ENCODE measurements at places on chromosomes 16 and 17. TPM values are rescaled to one million over a fixed set of nuclear protein-coding genes. Genes with fewer than 3 reads are reported as not detected.
A peak's percentile ranks its signal among the peaks of the same experiment; 100 is the strongest.

DNA sequence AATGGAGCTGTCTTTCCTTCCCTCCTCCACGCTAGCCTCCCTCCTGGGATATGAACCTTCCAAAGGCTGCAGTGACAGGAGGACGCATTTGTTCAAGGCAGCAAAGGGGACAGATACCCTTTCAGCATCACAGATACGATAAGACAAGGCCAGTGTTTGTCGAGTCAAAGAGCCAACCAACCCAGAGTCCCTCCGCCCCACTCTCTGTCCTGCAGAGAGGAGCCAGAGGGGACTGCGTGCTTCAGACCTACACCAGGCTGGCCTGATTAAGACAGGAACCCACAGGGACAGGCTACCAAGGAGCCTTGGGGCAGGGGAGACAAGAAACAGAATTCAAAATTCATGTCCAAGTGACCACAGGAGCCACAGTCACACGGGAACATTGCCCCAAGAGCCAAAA lies 72.6 kb upstream of the CDH5 start:
- DNase-seq, result no peak
- H3K4me3 ChIP-seq, result no peak overlapping the region
- H3K27ac ChIP-seq, result no peak overlapping the region
- no peaks in the 10 kb centered on the region for H3K4me1 ChIP-seq

- H3K4me3 ChIP-seq, result no peak overlapping the region
- no peaks in the 10 kb centered on the region for H3K36me3 ChIP-seq
- no peak for DNase-seq
- H3K27ac ChIP-seq, result no peak overlapping the region
- H3K4me1 ChIP-seq, result peaks cover 34% of the 10 kb centered on the region
Measured at GRCh38 chr17:9309216-9309615, 266.4 kb downstream of the STX8 start.

DNA sequence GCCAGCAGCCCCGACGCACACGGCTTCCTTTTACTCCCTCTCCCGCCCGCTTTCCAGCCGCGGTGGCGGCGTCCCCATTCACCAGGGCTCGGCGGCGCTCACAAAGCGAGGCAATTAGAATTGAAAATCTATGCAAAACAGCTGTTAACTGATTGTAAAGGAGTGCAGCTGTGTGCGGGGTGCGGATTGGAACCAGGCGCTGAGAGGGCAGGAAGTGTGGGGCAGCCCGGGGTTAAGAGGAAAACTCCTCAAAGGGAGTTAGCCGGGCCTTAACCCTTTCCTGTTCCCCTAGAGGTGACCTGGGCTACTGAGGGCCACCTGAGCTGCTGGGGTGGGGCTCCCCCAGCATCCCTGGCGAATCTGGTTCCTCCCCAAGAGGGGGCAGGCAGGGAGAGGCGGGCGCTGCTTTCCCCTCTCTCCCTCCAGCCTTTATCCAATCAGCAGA lies 5.8 kb upstream of the GSE1 start:
- peak; percentile 60 for DNase-seq
- peaks cover 28% of the 10 kb centered on the region for H3K27me3 ChIP-seq
- H3K4me3 ChIP-seq, result peak overlapping the region; percentile 66
- H3K4me1 ChIP-seq, result peaks cover 71% of the 10 kb centered on the region
- no peaks in the 10 kb centered on the region for H3K36me3 ChIP-seq
- H3K27ac ChIP-seq, result no peak overlapping the region

DNA sequence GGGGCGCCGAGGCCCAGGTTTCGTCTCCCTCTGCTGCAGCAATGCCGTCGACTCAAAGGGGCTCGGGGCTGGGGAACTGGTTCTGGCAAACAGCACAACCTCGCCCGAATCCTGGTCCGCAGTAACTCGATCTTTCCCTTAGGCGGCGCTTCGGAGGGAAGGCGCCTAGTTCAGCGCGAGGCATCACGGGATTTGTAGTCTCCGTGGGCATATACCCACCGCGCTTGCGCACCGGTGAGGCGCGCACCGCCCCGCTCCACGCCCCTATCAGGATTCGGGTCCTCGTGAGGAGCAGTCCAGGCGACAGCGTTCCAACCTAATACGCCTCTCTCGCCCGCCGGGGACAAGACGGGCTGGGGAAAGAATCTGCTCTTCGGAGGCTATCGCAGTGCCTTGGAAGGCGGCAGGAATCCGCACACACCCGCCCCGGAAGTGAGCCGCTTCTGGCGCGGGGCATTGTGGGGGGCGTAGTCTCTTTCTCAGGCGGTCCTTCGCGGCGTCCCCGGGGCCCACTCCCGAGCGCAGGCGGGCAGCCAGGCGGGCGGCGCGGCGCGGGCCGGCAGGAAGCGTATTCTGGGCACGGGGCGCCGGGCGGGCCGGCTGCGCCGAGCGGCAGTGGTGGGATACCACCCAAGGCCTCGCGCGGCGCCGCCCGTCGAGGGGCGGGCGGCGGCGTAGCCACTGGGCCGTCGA lies at the start of gene THAP11:
TSS of gene THAP11 (plus strand) at position 505 of the 693 bp plus-strand sequence. CDS start 235 bp downstream, outside the sequence.
- peak; percentile 98 for DNase-seq
- peak within 1 kb of the TSS; percentile 98 for H3K27ac ChIP-seq
- H3K4me3 ChIP-seq, result peak within 1 kb of the TSS; percentile 97

DNA sequence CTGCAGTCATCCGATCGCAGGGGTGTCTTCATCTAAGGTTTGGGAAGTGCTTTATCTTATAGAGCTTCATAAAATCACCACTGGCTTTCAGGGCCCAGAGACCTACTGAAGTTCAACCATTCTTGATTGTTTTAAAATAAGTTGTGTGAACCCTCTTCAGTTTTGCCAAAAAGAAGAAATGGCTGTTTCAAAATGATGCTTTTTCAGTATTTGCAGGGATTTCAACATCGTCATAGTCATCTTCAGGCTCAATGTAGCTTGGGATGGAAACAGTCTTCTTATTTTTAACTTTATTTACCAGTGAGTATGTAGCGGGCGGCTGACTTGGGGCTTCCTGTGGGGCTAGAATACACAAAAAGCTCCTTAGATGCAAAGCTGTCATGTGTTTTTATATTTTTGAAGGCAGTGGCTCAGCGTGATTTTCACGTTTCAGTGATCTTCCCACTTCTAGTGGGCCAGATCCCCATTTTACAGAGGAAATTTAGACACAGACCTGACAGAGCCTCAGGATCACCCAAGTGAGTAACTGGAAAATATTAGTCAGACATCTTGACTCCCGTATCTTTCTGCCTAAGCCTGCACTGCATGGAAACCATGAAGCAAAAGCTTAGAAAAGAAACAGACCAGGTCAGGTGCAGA lies 19.1 kb upstream of the ZNF594 start:
- no peaks in the 10 kb centered on the region for H3K27me3 ChIP-seq
- H3K36me3 ChIP-seq, result no peaks in the 10 kb centered on the region
- H3K4me3 ChIP-seq, result no peak overlapping the region
- no peaks in the 10 kb centered on the region for H3K4me1 ChIP-seq
- no peak overlapping the region for H3K27ac ChIP-seq

- no peaks in the 10 kb centered on the region for H3K36me3 ChIP-seq
- H3K4me1 ChIP-seq, result peaks cover 36% of the 10 kb centered on the region
- no peaks in the 10 kb centered on the region for H3K27me3 ChIP-seq
- peak overlapping the region; percentile 34 for H3K4me3 ChIP-seq
- peak overlapping the region; percentile 27 for H3K27ac ChIP-seq
- DNase-seq, result no peak
Measured at GRCh38 chr16:88526008-88526905, 43.9 kb upstream of the ZC3H18 start.

GRCh38 chr16:61149709-61150108 lies 886.5 kb downstream of the CDH8 start:
- DNase-seq, result no peak
- H3K27ac ChIP-seq, result no peak overlapping the region
- H3K4me1 ChIP-seq, result no peaks in the 10 kb centered on the region
- no peaks in the 10 kb centered on the region for H3K27me3 ChIP-seq

The PLCD3 gene
- total RNA-seq, result 36.5 TPM

The SLC35G6 gene
- total RNA-seq, result not detected

The SEZ6L2 gene
- 9.3 TPM for total RNA-seq

Data from neural crest cell (in vitro differentiated cells).